Stimulated activated CD8-positive, alpha-beta memory T cell treated with anti-CD3 and anti-CD28 coated beads, Interleukin-12 subunit alpha, Interleukin-12 subunit beta, amount 100 ng/mL, for 4 hours (primary cell): ENCODE measurements at places on chromosomes 4 and X.

DNA sequence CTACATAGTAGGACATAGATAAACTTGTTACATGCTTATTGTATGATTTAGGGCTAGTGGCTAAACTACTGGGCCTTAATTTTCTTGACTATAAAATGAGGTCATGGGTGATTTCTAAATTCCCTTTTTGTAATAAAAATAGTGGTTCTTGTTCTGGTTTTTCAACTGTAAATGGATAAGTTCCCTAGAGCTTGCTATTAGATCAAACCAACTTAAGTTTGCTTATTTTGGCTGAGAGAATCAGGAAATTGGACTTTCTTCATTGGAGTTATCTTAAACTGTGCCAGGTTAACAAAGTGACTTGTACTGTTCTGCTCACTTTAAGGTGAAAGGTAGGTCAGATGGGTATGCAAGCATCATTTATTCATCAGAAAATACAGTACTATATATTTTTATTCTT is 78.3 kb downstream of the PDLIM5 start:
- DNase-seq, result no peak

GRCh38 chr4:66750273-66750672 is 795.0 kb downstream of the CENPC start:
- DNase-seq, result no peak

DNA sequence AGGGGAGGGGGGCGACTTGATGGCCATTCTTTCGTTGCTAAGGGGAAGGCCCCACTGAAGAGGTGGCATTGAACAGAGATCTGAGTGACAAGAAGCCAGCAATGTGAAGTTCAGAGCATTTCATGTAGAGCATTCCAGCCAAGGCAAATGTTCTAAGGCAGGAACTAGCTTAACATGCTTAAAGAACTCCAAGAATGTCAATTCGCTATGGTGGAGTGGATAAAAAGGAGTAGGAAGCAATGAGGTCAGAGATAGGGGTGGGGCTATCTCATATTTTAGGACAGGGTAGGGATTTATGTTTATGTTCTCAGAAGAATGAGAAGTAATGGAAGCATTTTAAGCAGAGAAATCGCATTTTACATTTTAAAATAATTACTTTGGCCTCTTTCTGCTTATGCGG is 130.9 kb downstream of the TTC29 start:
- no peak for DNase-seq

DNA sequence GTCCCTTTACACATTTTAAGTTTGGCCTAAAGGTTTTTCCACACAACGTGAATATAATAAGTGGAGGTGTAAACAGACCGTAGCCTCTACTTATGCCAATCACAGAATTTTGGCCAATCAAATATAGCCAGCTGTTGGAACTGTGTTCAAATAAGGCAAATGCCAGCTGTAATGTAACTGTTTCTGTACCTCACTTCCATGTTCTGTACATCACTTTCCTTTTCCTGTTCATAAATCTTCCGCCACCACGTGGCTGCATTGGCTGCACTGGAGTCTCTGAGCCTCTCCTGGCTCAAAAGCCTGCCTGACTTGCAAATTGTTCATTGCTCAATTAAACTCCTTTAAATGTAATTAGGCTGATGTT is 105.1 kb upstream of the SMIM31 start:
- DNase-seq, result no peak

- DNase-seq, result no peak
Observed at GRCh38 chr4:184274286-184274951, 56.7 kb upstream of the ENPP6 start.

DNA sequence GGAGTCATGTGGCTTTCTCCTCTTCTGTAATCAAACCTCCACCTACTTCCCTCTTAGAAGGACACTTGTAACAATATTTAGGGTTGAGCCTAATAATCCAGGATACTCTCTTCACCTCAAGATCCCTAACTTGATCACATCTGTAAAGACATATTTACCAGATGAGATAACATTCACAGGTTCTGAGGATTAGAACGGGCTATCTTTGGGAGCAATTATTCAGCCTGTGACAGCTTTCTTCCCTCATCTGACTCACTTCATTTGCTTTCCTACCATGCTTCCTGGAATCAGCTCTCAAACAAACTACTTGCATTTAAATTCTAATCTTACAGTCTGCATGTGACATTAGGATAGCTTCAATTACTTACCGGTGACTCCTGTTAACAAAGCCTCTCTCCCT is 133.5 kb upstream of the NDST3 start:
- DNase-seq, result no peak

GRCh38 chr4:68447201-68447600 is at the start of gene TMPRSS11E:
TMPRSS11E (plus strand) TSS chr4:68447463; CDS start chr4:68447513, 50 bp downstream.
- DNase-seq, result no peak

- no peak for DNase-seq
Observed at GRCh38 chr4:94334962-94335361, 7.7 kb downstream of the HPGDS start.

- no peak for DNase-seq
Observed at GRCh38 chrX:134369576-134369975, 90.4 kb upstream of the HPRT1 start.

GRCh38 chrX:111543212-111543741 is 31.8 kb downstream of the SERTM2 start:
- DNase-seq, result no peak

DNA sequence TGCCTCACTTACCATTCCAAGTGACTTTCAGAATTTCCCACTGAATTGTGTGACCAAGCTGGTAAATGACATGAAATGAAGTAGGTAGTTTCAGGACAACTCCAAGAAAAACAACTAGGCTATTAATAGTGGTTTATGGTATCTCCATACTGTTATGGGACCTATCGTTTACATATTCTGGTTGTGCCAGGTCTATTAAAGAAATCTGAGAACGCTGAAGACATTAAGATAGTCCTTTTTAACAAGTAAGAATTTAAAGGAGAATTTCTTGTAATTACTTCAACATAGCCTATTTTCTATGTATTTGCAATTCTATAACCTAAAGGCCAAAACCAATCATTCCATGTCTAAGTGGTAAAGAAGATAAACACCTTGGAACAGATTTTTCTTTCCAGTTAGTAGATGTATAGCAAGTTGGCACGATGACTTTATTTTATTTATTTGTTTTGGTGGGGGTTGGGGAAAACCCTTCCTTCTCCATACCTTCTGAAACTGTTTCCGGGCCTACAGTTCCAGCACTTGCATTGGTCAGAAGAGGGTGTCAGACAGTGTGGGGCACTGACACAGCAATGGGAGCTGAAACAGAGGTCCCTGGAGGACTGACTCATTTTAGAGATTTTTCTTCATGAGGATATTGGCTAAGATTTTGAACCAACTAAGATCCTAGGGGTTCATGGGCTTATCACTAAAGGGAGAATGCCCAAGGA is 7.6 kb upstream of the DCLK2 start:
- DNase-seq, result no peak

- DNase-seq, result no peak
Observed at GRCh38 chr4:139781066-139781465, 115.4 kb downstream of the MGST2 start.

- DNase-seq, result no peak
Observed at GRCh38 chr4:111494971-111495370, 650.3 kb upstream of the FAM241A start.

DNA sequence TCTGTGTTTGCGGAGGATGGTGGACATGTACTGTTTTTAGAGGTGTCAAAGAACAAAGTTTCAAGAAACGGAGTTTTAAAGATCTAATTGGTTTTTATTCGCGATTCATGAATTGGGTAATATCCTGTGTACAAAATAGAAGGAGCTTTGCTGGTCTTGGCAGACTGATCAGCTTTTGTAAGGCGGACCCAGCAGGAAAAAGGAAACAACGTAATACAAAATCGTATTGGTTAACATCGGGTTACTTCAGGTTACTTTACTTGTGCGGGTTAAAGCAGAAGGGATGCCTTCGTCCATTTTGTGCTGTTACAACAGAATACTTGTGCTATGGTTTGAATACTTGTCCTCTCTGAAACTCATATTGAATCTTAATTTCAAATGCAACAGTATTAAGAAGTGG is 11.4 kb upstream of the NYX start:
- DNase-seq, result no peak

DNA sequence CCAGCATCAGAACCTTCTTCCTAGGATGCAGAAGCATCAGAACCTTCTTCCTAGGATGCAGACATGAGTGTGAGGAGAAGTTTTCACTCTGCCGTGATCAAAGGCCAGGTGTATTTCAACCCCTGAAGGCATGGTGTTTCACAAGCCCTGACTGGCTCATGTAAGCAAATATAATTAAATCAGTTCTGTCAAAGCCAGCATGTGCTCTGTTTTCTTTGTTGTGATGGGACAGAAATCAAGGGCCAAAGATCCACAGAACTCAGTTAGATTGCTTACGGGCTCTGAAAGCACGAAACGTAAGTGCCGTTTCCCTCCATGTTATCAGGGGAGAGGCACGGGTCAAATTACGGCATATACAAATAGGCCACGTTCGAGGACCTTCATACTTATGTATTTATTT is 32.0 kb upstream of the CLDN24 start:
- no peak for DNase-seq

DNA sequence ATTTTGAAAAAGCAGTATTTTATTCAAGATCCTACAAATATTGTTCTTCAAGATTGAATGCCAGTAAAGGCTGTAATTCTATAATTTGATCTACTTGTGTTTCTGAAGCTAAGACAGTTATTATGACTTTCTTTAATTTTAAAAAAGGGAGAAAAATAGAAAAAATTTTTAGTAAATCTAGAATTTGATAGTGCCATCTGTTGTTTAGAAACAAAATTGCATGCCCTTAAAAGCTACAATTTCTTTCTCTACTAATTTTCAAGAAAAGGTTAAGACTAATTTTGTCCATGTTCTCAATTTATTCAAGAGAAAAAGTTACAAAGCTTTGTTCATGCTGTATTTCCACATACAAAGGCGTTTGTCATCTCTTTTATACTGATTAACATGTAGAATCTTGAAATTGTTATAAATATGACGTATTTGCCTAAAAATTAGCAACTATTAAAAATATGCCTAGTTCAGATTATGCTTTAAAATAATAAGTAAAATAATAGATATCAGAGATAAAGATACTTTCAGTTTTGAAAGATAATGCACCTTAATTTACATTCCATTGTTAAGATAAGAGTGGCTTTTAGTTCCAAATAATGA is 25.6 kb upstream of the MMRN1 start:
- DNase-seq, result no peak

DNA sequence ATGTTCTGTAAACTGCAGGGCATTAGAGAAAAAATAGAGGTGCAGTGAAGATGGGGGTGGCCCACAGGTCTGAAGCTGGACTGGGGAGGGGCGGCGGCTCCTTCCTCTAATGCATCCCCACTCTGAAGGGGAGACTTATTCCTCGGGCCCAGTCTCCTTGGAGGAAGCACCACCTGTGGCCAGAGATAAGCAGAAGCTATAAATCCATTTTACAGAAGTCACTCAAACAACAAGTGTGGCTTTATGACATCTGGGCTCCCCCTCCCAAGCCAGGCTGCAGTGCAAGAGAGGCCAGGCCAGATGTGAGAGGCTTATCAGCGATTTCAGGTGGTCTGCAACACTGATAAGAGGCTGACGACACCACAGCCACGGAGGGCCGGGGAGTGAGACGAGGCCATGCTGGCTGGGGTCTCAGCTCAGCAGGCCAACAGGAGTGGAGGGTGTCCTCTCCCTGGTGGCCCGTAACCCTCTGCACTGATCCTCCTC is 15.8 kb downstream of the CYTL1 start:
- DNase-seq, result no peak

DNA sequence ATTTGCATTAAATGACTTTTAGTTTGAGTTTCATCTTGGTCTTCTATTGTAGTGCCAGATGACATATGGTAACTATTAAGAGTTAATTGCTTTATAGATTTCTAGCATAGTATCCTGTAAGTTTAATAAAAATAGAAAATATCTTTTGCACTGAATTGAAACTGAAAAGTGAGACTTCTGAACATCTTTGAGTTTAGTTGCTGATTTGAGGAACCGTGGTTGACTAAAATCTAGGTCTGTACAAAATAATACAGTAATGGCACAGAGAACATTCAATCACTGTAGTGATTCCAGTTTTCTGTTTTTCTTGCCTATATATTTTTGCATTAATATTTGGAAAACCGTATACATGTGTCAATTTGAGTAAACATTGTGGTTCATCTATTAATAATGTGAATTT is 60.7 kb downstream of the SPATA4 start:
- DNase-seq, result no peak

DNA sequence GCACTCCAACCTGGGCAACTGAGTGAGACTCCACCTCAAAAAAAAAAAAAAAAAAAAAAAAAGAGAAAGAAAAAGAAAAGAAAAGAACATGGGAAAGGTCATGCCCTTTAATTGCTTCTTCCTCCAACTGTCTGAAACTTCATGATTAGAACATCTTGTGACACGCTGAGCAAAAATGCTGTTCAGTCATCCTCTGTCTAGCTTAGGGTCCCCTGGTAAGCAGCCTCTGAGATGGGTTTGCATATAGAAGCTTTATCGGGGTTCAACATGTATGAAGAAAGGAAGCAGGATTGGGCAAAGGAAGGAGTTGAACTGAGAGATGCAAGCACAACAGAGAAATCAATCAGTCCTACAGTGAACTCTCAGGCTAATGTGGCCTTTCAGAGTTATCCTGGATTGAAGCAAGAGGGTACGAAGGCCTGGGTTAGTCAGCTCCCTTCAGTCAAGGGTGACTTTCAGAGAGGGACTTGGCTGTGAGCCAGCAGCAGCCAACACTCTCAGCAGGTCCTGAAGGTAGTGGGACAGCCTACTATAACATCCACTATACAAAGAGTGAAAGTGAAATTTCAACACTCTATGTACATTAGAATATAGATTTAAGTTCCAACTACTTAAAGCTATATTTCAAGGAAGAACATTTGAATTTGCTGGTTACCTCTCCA is 11.4 kb downstream of the MAOB start:
- DNase-seq, result no peak

DNA sequence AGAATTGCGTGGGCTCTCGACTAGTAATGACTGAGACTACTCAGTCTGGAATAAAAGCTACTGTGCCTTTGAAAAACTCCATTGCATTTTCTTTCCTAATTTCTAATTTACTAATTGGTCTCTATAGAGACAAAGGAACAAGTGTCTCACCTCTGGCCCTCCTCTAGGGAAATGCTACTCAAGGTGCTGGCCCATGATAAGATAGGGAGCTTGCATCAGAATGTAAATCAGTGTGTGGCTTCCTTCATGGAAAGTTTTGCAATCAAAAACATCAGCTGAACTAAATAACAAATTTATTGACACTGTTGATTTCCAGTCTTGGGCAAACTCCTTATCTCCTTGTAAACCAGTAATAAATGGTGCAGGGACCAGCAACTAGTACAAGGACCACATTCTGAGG is 81.8 kb downstream of the SRPX start:
- no peak for DNase-seq

DNA sequence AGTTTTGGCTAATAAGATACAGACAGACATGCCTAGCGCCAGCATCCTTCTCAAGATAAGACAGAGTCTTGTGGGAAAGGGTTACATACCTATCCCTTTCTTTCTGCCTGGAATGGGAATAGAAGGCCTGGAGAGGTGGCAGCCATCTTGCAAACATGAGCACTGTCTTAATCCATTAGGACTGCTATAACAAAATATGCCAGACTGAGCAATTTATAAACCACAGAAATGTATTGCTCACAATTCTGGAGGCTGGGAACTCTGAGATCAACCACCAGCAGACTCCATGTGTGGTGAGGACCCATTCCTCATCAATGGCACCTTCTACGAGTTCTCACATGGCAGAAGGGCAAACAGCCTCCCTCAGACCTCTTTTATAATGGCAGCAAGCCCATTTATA is 26.5 kb upstream of the NEIL3 start:
- no peak for DNase-seq
